Karpas-422 (cell line): ENCODE measurements at places on chromosomes 11 and 22. TPM values are rescaled to one million over a fixed set of nuclear protein-coding genes. Genes with fewer than 3 reads are reported as not detected.

DNA sequence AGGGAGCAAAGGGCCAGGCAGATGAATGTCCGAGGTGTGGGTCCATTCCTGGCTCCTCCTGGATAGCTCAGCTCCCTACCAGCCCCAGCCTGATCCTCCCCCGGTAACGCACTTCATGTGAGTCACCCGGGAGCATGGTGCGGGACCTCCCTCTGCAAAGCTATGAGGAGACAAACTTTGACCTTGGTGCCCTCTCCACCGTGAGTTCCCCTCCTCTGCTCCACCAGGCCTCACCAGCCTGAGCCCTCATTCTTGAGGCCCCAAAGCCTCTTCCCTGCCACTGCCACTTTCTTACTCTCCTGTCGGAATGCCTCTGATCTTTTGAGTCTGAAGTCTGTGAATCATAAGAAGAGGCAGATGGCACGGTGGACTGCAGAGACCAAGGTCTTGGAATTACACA lies 37.4 kb upstream of the CD82 start:
- no peak overlapping the region for H3K27ac ChIP-seq
- peak; percentile 40 for DNase-seq
- no peak overlapping the region for H3K4me3 ChIP-seq
- H3K4me1 ChIP-seq = peaks cover 6% of the 10 kb centered on the region
- H3K36me3 ChIP-seq = no peaks in the 10 kb centered on the region

- no peak overlapping the region for H3K4me3 ChIP-seq
- peaks cover 4% of the 10 kb centered on the region; the same call in 1 of the 2 replicates for H3K36me3 ChIP-seq
- H3K27me3 ChIP-seq = no peaks in the 10 kb centered on the region
- H3K27ac ChIP-seq = no peak overlapping the region
- DNase-seq = no peak
These were observed 20.0 kb downstream of the MARK2 start for GRCh38 chr11:63858628-63859550.

- H3K36me3 ChIP-seq = peaks cover 20% of the 10 kb centered on the region
- peak overlapping the region; percentile 96 for H3K27ac ChIP-seq
- H3K27me3 ChIP-seq = no peaks in the 10 kb centered on the region
- no peak for DNase-seq
- H3K4me1 ChIP-seq = peaks cover 83% of the 10 kb centered on the region
These were observed 4.4 kb downstream of the TPCN2 start for GRCh38 chr11:69053169-69053477.

The CBLIF gene
- not detected in 2 replicates for total RNA-seq

The CBX6 gene
- 30.5 and 46.4 TPM in 2 replicates for total RNA-seq

The OR5A1 gene
- total RNA-seq = 0.04 and 0.07 TPM in 2 replicates

The MRPL23 gene
- 76.2 and 192 TPM in 2 replicates for total RNA-seq

DNA sequence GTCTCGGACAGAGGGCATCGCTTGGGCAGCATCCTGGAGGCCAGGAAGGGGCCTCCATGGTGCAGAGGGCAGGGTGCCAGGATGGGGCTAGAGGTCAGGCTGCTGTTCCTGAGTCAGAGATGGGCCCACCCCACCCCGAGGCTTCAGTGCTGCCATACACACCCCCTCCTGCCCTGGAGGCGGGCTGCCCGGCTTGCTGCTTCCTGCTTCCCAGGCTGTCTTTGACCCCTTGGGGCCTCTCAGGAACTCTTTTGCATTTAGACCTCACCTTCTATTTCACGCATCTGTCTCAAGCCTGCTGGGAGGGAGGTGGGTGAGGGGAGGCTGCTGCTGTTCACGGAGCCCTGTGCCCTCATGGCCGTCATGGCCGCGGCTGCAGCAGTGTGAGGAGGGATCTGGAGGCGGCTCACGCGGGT lies 6.6 kb upstream of the GRAMD4 start:
- H3K27ac ChIP-seq = peak overlapping the region; percentile 90
- no peaks in the 10 kb centered on the region for H3K36me3 ChIP-seq
- H3K4me1 ChIP-seq = peaks cover 35% of the 10 kb centered on the region
- H3K4me3 ChIP-seq = peak overlapping the region; percentile 75
- H3K27me3 ChIP-seq = no peaks in the 10 kb centered on the region

DNA sequence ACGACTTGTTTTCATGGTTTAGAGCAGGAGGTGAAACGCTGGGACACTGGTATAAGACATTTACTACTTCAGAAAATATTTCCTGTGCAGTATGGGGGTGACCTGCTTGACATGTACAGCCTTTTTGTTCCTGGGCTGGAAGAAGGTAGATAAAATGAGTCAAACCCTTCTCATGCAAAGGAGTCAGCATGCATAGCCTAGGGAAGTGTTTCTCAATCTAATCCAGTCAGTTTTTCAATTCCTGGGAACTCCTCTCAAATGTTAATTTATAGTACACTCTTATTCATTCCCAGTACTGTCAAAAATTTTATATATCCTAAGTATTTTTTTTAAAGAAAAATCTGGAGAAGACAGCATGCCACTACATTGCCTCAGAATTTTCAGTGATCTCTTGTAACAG lies 154.7 kb upstream of the GUCY1A2 start:
- H3K4me3 ChIP-seq = no peak overlapping the region
- no peaks in the 10 kb centered on the region for H3K36me3 ChIP-seq
- H3K4me1 ChIP-seq = no peaks in the 10 kb centered on the region
- H3K27me3 ChIP-seq = no peaks in the 10 kb centered on the region
- no peak for DNase-seq
- no peak overlapping the region for H3K27ac ChIP-seq

The VPREB1 gene
- not detected in 2 replicates for total RNA-seq

DNA sequence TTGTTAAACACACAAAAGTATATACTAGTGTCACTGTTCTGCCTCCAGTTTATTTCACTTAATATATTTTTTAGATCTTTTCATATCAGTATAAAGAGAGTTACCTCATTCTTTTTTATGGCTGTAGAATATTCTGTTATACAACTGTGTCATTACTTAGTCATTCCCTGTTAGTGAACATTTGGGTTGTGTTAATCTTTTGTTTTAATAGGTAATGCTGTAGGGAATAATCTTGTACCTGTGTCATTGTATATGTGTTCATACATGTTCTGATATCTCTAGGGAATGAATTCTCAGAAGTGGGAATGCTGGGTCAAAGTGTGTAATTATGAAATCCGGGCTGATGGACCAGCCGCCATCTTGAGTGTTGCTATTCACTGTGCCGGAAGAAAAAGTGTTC lies 71.4 kb downstream of the SWAP70 start:
- H3K27me3 ChIP-seq = no peaks in the 10 kb centered on the region
- no peak for DNase-seq
- peaks cover 93% of the 10 kb centered on the region for H3K36me3 ChIP-seq
- no peak overlapping the region for H3K4me3 ChIP-seq
